ENCODE measurements at places on chromosomes 1 and 21.

DNA sequence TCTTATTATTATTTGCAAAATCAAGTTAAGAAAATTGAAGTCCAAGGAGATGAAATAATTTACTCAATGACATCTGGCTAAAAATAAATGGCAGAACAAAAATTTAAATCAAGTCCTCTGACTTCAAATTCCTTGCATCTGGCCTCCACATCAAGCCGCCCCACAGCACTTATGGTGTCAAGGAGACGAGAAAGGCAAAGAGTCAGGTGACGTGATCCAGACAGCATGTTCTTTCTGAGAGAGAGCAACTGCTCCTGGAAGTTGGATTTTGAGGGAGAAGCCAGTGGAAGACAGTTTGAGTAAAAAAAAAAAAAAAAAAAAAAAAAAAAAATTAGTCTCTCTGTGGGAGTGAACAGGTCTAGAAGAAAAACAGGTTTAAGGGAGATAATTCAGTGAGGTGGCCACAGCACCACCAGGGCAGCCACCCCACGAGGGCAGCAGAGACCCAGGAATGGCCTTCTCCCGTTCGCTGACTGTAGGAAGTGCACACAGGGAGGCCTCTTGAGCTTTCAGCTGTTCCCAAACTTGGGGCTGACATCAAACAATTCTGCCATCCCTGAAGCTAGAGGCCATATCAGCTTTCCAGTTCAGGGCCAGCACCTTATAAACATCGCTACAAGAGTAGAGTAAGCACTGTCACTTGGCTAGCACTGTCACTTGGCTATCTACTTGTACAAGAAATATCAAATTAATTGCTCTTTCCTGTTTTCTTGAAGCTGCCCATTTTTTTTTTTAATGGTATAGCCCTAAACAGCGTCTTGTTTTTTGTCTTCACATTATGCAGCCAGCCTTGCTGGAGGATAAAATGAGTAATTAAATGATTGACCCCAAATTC lies 7.8 kb downstream of the C1orf162 start:
- no peak for DNase-seq

- DNase-seq: no peak
Observed at GRCh38 chr1:37795340-37796125, 1.9 kb downstream of the MANEAL start.

- DNase-seq: no peak
Observed at GRCh38 chr1:64598100-64598571, 128.2 kb downstream of the CACHD1 start.

- no peak for DNase-seq
Observed at GRCh38 chr1:7615138-7615537, 156.0 kb upstream of the VAMP3 start.

GRCh38 chr1:233916706-233917105 lies 12.2 kb downstream of the SLC35F3 start:
- no peak for DNase-seq

- no peak for DNase-seq
Observed at GRCh38 chr1:176880955-176881595, 283.4 kb downstream of the ASTN1 start.

DNA sequence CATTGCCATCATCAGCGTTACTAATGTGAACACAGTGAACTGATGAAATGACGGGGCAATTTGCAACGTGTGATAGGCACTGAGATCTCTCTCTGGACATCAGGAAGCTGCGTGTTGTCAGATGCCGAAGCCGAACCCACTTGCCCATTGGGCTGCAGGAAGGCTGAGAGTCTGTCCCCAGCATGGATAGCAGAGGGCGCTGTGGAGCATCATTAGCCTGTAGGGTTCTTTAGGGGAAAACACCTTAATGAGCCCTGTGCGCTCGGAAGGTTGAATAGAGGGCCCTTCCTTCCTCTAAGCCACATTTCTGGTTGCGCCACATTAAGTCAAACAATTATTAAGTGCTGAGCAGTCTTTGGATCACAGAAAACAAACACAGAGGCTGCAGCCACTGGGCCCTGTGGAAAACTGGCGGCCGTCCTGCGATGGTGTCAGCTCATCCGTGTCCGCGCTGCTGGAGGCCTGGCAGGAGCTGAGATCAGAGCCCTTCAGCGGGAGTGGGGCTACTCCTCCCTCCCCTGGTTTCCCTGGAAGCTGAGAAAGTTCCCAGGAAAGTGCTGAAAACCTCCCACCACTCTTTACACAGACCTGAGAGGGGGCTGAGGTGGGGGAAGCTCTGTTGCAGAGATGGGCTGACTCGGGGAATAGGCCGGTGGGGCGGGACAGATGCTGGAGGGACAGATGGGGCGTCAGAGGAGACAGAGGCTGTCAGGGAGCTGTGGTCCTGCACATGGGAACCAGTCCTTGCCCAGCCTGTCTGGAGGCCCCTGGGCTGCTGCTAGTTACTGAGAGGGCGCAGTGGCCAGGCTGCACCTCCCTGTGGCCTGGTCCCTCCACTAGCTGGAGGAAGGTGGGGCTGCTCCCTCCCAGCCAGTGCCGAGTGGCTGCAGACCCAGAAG lies 12.7 kb downstream of the TFF2 start:
- peak; percentile 42 for DNase-seq

GRCh38 chr1:26066160-26066559 lies 1.3 kb downstream of the TRIM63 start:
- no peak for DNase-seq

- no peak for DNase-seq
Observed at GRCh38 chr1:30872033-30872947, 36.3 kb downstream of the SDC3 start.

GRCh38 chr1:30106125-30106524 lies 617.3 kb downstream of the MATN1 start:
- no peak for DNase-seq

DNA sequence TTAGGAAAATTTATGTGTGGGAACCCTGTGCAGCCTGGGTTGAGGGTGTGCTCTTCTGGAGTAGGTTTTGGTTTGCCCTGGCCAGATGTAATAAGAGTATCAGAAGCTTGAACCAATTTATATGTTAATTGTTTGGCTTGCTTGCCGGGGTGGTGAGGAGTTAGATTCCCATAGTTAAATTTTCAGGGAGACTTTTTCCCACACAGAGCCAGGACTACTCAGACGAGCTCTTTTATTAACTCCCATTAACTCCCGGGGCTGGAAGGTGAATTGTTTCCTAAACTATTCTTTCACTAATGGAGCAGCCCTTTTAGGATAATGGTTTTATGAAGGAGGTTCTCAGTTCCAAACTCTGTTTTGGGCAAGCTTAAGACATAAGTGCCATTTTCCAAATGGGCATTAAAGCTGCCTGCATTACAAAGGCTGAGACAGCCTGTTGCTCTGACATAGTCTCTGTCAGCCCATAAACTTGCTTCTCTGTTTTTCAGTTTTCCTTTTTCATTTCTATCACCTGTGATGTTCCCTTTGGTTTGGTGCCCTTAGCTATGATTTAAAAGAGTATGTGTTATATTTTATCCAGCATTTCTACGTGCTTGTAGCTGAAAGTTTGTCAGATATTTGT lies 18.0 kb upstream of the RAB3GAP2 start:
- no peak for DNase-seq

GRCh38 chr1:246350745-246351144 lies 156.3 kb downstream of the SMYD3 start:
- no peak for DNase-seq

DNA sequence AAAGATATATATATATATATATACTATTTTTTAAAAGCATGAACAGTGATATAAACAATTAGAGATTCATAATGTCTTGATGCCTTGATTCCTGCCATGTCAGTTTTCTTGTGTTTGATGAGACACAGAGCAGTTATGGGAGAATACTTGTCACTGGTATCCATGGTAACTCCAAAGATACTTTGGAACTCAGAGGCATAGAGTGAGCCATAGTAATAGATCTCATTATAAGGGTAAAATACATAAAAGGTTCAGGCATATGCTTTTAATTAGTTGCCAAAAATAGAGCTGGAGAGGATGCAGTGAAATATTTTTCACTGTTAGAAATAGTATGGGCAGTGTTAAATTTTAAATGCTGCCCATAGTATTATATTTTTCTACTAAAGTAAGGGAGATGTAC lies 134.1 kb downstream of the SYT14 start:
- DNase-seq: no peak

GRCh38 chr1:199084293-199084692 lies 445.5 kb downstream of the PTPRC start:
- no peak for DNase-seq

DNA sequence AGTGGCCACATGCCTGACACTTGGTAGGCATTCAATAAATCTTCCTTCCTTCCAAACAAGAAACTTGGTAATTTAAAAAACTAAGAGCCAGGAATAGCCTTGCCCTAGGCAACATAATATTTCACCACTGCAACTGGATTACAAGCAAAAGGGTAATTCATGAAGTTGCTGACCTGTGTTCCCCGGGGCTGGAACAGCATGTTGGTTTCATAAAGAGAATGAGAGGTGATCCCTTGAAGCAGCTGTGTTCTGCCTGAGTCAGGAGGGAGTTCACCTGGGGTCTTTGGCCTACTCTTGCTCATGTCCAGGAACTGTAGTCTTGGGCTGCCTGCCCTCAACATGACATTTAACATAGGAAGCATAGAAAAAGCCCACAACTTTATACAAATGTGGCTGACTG lies 329.0 kb upstream of the DAB1 start:
- no peak for DNase-seq

DNA sequence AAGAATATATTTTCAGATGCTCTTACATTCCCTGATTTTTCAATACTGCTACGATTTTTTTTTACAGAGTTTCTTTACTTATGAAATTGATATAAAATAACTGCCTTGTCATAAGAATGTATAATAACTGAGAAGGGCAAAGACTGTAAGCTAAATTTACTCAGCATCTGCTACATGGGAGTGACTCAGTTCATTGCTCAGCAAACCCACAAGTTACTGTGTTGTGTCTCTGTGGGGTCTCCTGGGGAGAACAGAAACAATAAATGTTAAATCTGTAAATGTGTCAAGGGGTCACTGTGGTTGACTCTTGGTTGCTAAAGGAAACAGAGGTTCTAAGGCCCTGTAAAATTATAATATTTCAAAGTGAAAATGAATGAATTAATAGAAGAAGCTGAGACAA lies 210.3 kb upstream of the CACYBP start:
- no peak for DNase-seq

GRCh38 chr21:42257091-42257765 lies 38.3 kb downstream of the ABCG1 start:
- DNase-seq: no peak

- DNase-seq: no peak
Observed at GRCh38 chr1:30652152-30652841, 71.1 kb downstream of the MATN1 start.

DNA sequence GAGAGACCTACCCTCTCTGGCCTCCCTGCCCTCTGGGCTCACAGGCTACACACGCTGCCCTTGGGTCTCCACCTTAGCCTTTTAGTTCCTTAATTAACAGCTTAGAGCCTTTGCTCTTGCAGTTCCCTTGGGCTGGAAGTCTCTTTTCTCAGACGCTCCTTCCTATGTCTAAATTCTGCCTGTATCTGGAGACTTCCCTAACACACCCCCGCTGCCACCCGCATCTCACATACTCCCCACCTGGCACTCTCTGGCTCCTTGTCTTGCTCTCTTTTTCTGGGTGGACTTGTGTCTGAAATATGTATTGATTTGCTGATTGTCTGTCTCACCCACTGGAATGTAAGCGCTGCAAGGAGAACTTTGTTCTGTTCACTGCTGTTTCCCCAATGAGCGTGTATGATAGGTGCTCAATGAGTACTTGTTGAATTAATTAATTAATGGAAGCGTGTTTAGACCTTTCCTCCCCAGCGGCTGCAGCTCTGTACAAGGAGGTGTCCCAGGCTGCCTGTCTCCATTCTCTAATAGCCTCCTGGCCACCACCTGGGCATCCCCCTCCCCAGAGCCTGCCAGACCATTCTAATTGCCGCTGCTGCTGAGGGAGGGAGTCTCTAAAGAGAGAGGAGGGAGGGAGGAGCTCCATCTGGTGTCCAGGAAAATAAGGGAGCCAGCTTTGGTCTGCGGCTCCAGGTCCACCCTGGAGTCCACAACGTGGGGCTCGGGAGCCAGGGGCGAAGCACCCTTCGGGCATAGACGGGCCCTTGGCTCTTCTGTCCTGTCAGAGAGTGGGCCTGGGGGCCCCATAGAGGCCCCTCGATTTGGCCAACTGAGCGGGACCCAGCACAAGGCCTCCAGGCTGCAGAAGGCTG lies 95.4 kb downstream of the RNF220 start:
- DNase-seq: no peak

DNA sequence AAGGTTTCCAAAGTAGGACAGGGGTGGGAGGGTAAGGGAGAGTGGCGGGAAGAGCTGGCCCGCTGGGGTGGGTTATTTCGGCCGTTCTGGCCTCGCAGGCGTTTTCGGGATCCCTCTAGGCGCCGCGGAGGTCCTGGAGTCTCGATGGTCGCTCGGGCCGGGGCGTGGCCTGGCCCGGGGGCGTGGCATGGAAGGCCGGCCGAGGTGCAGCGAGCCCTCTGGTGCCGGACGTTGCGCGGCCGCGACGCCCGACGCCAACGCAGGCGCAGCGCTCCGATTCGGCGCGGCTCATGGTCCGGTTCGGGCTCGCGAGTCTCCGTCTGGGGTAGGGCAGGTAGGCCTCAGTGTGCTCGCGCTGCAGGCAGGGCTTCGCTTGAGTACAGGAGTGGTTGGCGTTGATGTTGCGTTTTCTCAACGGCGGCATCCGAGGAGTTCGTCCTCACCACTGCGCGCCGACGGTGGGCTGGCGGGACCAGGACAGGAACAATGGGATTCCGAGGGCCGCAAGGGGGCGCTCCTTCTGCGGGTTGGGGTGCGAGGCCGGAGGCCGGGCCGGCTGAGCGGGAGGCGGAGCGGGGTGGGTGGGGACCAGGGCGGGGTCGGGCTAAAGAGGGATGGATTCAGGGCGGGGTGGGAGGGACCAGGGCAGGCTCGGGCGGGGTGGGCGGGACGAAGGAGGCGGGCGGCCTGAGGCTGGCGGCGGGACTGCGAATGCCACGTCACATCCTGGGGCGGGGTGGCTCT lies at the start of gene PGBD2:
Gene PGBD2, plus strand, starts transcription at position 227 of the 744 bp plus-strand sequence. CDS start 7,628 bp downstream, outside the sequence.
- DNase-seq: peak; percentile 91

DNA sequence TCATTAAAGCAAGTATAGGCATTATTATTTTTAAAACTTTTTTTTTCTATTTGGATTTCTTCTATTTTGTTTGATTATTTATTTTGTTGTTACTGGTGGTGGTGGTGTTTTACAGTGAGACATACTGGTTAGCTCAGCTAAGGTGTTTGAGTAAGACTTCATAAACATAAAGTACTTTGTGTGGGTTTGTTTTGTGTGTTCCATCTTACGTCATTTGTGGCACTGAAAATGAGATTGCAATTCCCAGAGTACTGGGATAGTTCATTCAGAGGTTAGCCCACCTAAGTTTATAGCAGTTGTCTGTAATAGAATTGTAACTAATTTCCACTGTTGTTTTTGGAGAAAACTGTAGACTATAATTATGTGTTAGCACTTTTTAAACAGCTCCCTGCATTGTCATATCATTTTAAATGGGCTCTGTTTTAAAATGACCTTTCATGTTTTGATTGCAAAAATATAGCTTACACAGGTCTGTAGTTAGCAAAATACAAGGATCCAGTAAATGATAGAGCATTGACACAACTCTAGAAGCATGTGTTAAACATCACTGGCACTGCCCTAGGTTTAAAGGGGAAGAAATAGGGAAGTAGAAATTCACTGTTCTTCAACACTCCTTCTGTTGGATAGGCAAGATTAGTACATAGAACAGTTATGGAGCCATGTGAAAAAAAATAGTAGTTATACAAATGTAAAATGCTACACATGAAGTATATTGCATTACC lies 171.7 kb downstream of the NFIA start:
- DNase-seq: no peak

GRCh38 chr1:117077267-117077666 lies 17.1 kb downstream of the TTF2 start:
- DNase-seq: no peak

GRCh38 chr1:40301066-40301465 lies 16.0 kb downstream of the COL9A2 start:
- DNase-seq: no peak
